ENCODE measurements at places on chromosomes 2 and 18.
A peak's percentile ranks its signal among the peaks of the same experiment; 100 is the strongest.

GRCh38 chr18:60649842-60650536 lies 277.4 kb upstream of the MC4R start:
- no peak for DNase-seq

DNA sequence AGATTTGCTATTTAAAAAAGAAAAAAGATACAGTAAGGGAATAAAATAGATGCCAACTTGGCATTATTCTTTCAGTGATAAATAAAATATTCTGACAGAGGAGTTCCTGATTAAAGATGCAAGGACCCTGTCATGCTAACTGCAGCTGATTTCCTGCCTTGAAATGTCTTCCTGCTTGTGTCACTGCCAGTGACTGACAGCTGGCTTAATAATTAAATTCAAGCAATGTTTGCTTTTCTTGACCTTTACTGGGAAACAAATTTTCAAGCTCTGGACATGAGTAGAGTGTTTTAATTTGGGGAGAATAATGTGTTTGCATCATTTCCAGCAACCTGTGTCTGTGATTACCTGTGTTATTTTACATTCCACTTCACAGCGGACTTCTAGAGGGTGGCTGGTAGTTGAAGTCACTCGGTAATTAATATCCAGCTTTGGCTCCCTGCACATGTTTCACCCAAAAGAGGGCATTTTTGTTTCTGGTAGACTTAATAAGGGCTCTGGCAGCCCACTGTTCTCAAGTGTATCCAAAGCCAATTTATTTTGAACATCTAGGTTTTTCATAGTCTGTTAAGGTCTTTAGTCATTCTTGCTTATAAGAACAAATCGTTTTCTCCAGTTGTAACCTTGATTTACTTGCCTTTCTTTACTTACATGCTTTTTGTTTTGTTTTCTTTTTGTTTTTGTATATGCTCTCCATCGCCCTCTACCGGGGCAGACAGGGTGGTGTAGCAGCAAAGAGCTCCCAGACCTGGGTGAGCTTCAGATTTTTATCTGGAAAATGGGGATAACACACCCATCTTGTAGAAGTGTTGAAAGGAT lies 48.5 kb upstream of the PROKR1 start:
- DNase-seq, result peak; percentile 71

GRCh38 chr2:169828141-169828811 lies 1.0 kb downstream of the UBR3 start:
- peak; percentile 64 for DNase-seq

DNA sequence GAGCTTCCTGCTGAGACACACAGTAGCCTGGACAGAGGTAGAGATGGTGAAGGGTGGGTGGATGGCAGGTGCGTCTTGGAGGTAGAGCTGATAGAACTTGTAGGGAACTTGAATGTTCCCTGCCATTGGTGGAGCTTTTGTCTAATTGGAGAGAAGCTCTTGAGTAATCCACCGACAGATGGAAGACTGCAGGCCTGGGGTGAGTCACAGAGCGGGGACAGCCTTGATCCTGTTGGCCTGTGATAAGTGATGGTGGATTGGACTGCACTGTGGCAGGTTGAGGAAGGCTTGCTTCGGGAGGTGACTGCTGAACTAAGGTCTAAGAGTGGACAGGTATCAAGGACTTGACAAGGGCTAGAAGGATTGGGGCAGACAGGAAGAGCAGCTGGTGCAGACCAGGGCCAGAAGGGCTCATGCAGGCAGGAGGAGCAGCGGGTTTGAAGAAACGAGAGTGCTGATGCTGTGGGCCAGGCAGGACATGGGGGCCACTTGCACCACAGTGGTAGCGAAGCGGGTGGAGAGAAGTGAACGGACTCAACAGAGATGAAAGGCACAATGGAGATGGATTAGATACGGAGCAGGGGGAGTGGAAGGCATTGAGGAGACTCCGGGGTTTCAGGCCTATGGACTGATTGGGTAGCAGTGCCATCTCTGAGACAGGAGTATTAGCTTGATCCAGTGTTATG lies 16.3 kb downstream of the CABLES1 start:
- DNase-seq, result no peak

- no peak for DNase-seq
Measured at GRCh38 chr2:66526180-66526579, 91.3 kb downstream of the MEIS1 start.

- no peak for DNase-seq
Measured at GRCh38 chr2:81412681-81413080, 1108.1 kb upstream of the LRRTM1 start.

DNA sequence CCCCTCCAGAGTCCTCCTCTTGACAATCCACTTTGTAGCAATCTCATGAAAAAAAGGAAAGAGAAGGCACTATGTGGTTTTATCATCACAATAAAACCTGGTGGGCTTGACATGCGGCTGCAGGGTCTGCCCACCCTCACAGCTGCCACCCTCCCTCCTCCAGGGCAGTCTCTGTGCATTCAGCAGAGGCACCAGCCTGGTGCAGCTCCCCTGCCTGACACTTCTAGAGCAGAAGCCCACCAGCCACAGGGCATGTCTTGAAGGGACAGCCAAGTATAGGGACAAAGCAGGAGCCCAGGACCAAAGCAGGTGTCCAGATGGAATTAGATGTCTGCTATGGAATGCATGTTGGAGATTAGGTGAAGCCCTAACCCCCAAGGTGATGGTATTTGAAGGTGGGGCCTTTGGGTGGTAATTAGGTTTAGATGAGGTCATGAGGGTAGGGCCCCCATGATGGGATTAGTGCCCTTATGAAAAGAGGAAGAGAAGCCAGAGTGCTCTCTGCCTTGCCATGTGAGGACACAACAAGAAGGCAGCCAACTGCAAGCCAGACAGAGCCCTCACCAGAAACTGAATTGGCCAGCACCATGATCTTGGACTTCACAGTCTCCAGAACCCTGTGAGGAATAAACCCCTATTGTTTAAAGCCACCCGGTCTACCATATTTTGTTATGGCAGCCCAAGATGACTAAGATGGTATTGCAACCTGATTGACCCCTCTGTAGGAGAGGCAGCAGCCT lies 86.9 kb downstream of the MCFD2 start:
- no peak for DNase-seq

- DNase-seq, result no peak
Measured at GRCh38 chr18:24095976-24096375, 42.9 kb upstream of the CABYR start.

- no peak for DNase-seq
Measured at GRCh38 chr2:64492272-64492671, 31.9 kb upstream of the AFTPH start.

GRCh38 chr2:29106980-29107388 lies 8.2 kb upstream of the CLIP4 start:
- DNase-seq, result peak; percentile 71

GRCh38 chr2:156803243-156803642 lies 367.1 kb downstream of the GPD2 start:
- DNase-seq, result no peak

- no peak for DNase-seq
Measured at GRCh38 chr2:69947325-69947931, 14.0 kb downstream of the ASPRV1 start.

DNA sequence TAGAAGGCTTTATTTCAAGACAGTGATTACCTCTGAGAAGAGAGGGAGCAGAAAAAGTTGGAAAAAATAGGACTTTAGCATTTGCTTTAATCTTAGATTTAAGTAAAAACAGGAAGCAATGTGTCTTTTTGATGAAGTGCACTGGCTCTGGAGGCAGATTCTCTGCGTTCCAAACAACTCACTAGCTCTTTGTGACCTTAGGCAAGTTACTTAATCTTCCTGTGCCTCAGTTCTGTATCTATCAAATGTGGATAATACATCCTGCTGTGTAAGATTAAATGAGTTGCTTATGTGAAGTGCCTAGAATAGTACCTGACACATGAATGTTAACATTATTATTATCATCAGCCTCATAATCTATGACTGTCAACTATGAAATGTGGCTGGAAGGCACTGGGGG lies 42.3 kb downstream of the RPRD1A start:
- DNase-seq, result peak; percentile 9

- no peak for DNase-seq
Measured at GRCh38 chr2:71797035-71797810, 343.9 kb downstream of the DYSF start.

- peak; percentile 96 for DNase-seq
Measured at GRCh38 chr2:207330912-207331311, 165.2 kb upstream of the KLF7 start.

DNA sequence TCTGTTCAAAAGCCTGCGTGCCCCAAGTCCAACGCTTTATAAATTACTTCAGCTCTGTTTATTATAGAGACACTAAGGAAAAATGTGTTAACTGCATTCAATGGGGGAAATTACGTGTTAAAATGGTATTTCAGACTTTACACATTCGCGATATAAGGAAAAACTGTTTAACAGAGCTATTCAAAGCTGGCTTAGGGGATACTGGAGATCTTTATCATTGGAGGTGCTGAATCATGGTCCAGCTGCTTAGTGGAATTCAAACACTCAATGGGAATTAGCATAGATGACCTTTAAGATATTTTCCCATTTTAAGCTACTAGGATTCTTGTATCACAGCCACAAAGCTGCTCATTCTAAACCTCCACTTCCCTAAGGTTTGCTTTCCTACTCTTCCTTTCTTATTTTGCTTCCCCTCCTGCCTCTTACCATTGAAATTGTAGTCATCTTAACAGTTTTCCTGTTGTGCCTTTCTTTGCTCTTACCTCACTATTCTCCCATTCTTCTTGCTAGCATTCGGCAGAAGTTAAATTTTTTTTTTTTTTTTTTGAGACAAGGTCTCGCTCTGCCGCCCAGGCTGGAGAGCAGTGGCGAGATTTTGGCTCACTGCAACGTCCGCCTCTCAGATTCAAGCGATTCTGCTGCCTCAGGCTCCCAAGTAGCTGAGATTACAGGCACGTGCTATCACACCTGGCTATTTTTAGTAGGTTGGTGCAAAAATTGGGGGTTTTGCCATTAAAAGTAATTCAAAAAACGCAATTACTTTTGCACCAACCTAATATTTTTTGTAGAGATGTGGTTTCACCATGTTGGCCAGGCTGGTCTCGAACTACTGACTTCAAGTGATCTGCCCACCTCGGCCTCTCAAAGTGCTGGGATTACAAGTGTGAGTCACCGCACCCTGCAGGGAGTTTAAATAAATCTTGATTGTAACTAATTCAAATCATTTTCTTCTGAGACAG lies 6.5 kb downstream of the SULT6B1 start:
- DNase-seq, result no peak

GRCh38 chr18:62974928-62975675 lies 259.8 kb downstream of the PHLPP1 start:
- DNase-seq, result no peak

- DNase-seq, result no peak
Measured at GRCh38 chr18:9329471-9329870, 5.1 kb upstream of the TWSG1 start.

- no peak for DNase-seq
Measured at GRCh38 chr18:34887881-34888580, 153.2 kb upstream of the MAPRE2 start.

- no peak for DNase-seq
Measured at GRCh38 chr18:79352432-79352831, 43.3 kb upstream of the NFATC1 start.

DNA sequence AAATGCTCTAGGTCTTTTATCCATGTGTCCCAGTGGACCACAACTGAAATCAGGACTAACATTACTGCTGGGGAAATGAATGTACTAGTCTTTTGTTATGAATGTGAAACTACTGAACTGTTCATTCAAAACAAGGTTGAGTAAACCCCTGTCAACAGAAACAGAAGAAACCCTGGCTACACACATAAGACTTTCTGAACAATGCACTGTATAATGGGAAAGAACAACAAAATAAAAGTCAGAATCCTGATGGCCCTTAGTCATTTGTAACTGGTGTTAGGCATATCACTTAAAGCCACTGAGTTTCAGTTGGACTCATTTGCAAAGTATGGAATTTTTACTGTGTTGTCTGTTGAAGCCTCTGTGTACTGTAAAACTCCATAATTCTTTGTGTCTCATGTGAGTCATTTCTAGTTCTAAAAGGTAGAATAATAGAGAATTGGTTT lies 77.0 kb upstream of the UBXN4 start:
- DNase-seq, result peak; percentile 53

DNA sequence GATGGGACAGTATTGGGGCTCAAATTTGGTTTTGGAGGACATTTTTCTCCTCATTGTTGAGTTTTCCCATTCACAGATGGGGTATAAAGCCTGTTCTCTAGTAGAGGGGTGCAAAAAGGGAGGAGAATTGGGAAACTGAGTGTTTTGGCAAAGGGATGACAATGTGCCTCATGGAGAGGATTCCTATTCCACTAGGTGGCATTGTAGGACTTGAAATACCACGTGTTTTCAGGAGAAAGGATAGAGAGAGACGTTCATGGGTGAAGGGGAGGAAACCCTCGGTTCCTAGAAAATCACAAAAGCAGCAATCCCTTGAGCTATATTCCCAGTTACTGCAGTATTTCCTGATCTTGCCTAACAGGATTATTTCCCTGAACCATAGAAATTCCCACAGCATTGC lies 113.7 kb upstream of the SRD5A2 start:
- DNase-seq, result peak; percentile 13

DNA sequence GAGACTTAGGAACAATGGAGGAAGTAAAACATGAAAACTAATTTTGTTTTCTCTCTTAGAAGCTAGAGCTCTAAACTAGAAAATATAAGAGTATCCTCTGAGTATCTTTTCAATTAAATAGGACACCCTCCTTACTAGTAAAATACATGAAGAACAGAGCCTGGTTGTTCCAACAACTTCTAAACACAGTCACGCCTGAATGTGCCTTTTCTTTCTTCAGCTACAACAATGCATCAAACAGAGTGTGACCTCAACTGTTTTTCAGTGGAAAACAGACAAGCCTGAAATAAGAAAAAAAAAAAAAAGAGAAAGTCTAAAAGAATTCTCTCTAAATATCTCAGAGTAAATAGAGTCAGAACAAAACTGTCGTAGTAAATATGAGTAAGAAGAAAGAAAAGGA lies 928.8 kb downstream of the CNTNAP5 start:
- DNase-seq, result no peak

- DNase-seq, result no peak
Measured at GRCh38 chr2:200476836-200477235, 33.0 kb downstream of the KCTD18 start.

- DNase-seq, result no peak
Measured at GRCh38 chr2:33444967-33445366, 31.5 kb upstream of the RASGRP3 start.
